Left ventricle myocardium superior (tissue), 1 donor: ENCODE measurements at places on chromosomes 2 and 18. TPM values are rescaled to one million over a fixed set of nuclear protein-coding genes. Genes with fewer than 3 reads are reported as not detected.

The TRABD2A gene
- total RNA-seq = 0.62 TPM

The STAT4 gene
- 0.57 TPM for total RNA-seq

The ASB18 gene
- 3.8 TPM for total RNA-seq

The IL1F10 gene
- total RNA-seq = not detected

DNA sequence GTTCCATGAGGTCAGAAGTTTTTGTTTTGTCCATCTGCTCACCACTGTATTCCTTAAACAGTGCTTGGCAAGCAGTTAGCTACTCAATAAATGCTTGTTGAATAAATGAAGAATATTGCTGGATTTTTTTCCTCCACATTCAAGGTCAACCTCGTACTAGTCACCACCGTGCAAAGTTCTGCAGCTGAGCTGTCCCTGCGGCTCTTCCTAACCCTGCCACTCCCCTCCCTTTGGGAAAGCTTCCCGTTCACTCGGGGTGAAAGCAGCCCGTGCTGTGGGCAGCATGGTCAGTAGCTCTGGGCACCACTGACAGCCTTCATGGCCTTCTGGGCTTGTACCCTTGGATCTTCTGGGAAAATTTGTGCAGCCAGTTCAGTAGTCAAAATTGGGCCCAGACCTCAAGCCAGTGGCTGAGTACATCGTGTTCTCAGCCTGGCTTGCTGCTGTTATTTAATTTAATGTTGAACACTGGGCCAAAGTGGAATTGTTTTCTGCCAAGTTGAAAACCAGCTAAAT lies 469.3 kb upstream of the RAB12 start:
- peak; percentile 65 for DNase-seq

DNA sequence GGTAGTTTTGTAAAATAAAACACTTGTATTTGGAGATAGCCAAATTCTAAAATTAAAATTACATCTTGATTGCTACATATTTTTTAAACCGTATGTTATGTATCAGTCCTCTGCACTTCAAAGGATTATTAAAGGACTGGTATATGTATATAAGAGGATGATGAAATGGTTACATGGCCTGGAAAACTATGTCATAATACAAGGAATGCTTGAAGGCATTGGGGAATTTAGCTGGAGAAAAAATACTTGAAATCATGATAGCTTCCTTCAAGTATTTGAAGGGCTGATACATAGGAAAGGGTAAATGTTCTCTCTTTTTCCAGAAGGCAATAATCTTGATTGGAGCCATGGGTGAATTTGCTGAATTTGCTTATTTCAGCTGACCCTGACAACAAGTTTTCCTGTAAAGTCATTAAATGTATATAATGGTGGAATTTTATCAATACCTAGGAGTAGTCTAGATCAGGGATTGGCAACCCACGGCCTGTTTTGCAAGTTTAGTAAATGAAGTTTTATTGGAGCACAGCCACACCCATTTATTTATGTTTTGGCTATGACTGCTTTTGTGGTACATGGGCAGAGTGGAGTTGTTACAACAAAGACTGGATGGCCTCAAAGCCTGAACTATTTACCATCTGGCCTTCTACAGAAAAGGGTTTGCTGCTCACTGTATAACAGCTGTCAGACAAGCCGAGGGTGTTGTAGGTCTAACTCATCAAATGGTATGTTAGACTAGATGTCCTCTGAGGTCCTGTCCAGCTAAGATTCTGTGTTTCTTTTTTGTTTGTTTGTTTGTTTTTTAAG lies 34.4 kb downstream of the ACYP2 start:
- DNase-seq = no peak

- DNase-seq = no peak
Observed at GRCh38 chr2:137508739-137509384, 455.4 kb upstream of the HNMT start.

- DNase-seq = no peak
Observed at GRCh38 chr2:240788482-240788881, 31.5 kb downstream of the KIF1A start.

DNA sequence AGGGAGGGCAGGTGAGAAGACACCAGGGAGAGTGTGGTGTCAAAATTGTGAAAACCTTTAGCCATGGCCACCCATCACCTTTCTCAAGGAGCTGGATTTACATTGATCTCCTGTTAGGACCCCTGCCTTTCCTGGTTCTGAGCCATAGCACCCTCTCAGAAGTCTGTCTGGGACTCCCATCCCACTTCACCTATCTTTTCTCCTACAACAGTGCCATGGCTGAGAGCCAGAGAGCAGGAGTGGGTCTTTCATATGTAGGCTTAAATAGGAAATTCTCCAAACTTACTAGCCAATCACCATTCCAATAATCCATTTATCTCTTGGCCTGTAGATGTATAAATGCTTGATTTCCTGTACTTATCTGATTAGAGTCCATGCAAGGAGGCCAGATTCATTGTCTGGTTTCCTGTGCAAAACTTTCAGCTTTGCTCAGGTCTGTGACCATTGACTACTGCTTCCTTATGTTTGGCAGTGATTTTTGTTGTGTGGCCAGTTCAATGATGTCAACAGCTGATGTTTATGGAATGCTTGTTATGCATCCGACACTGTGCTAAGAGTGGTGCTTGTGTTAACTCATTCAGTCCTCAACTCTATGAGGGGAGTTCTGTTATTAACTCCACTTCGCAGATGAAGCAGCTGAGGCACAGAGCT lies 57.6 kb upstream of the IGFBP5 start:
- DNase-seq = no peak

GRCh38 chr2:142234741-142235140 lies 103.9 kb upstream of the LRP1B start:
- DNase-seq = no peak

DNA sequence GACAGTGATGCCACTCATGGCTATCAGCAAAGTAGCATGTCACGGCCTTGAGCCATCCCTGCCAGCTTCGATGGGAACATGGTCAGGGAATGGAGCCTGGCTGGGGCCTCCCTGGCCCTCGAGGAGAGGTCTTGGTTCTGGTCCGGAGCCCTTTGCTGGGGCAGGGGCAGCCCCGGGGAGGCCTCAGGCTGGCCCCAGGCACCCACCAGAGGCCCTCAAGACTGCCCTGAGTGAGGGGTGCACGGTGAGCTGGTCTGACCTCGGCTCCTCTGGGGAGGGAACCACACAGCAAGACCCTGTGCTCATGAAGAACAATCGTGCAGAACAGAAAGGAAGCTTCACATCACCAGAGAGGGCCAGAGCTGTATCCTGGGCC lies 75.2 kb upstream of the OTOS start:
- DNase-seq = peak; percentile 20

DNA sequence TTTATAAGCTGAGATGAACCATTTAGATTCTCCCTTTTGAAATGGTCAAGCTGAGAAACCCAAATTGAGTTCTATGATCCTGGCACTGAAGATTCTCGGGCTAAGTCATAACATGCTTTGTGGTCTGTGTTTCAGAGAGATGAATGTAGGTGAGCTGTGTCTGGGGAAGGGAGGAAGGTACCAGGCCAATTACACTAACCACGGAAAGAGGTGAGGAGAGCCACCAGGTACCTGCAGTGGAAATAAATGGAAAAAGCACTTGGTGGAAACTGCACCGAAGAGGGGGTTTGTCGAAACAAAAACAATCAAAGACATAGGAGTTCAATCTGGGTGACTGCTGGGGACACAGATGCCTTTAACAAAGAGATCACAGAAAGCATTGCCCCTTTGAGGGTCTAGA lies 963 bp upstream of the MRPL44 start:
- DNase-seq = no peak

GRCh38 chr2:183069174-183069573 lies 9.4 kb upstream of the DUSP19 start:
- DNase-seq = no peak
